ENCODE measurements at places on chromosomes 1 and 21. TPM values are rescaled to one million over a fixed set of nuclear protein-coding genes. Genes with fewer than 3 reads are reported as not detected.

The DCST1 gene
- total RNA-seq = not detected

The MAB21L3 gene
- 6.3 TPM for total RNA-seq

The SUSD4 gene
- not detected for total RNA-seq

The MYBPH gene
- not detected for total RNA-seq

The PRKAA2 gene
- total RNA-seq = 2.4 TPM

The PLEKHN1 gene
- total RNA-seq = not detected

The ACBD3 gene
- total RNA-seq = 56.4 TPM

The AXDND1 gene
- not detected for total RNA-seq

The OR2L3 gene
- not detected for total RNA-seq

The FOXD3 gene
- not detected for total RNA-seq

The PTCH2 gene
- 1.1 TPM for total RNA-seq

The YOD1 gene
- total RNA-seq = 11.9 TPM

The IL20 gene
- total RNA-seq = not detected

The CACNA1S gene
- not detected for total RNA-seq

The SEMA6C gene
- total RNA-seq = 4.0 TPM

The C1orf74 gene
- 1.1 TPM for total RNA-seq

The CCDC27 gene
- not detected for total RNA-seq

The SLAMF7 gene
- 4.2 TPM for total RNA-seq

The FCAMR gene
- not detected for total RNA-seq

The PARS2 gene
- total RNA-seq = 2.1 TPM

The RABGAP1L gene
- total RNA-seq = 39.9 TPM

The MROH9 gene
- not detected for total RNA-seq

The TRIM67 gene
- total RNA-seq = 0.17 TPM

The DIRAS3 gene
- 0.49 TPM for total RNA-seq

The TIPRL gene
- total RNA-seq = 13.6 TPM

The HCN3 gene
- total RNA-seq = 0.75 TPM

The SPATA46 gene
- not detected for total RNA-seq

The MMEL1 gene
- not detected for total RNA-seq

The KLHDC7A gene
- 1.3 TPM for total RNA-seq

The NR0B2 gene
- total RNA-seq = not detected

The CLEC20A gene
- total RNA-seq = not detected

The SYTL1 gene
- total RNA-seq = not detected

The KIF2C gene
- total RNA-seq = 0.38 TPM

The RPE65 gene
- not detected for total RNA-seq
